RWPE2 (cell line): ENCODE measurements at places on chromosomes 6 and 20.

GRCh38 chr6:4909063-4909706 is 94.7 kb downstream of the RPP40 start:
- DNase-seq: no peak

DNA sequence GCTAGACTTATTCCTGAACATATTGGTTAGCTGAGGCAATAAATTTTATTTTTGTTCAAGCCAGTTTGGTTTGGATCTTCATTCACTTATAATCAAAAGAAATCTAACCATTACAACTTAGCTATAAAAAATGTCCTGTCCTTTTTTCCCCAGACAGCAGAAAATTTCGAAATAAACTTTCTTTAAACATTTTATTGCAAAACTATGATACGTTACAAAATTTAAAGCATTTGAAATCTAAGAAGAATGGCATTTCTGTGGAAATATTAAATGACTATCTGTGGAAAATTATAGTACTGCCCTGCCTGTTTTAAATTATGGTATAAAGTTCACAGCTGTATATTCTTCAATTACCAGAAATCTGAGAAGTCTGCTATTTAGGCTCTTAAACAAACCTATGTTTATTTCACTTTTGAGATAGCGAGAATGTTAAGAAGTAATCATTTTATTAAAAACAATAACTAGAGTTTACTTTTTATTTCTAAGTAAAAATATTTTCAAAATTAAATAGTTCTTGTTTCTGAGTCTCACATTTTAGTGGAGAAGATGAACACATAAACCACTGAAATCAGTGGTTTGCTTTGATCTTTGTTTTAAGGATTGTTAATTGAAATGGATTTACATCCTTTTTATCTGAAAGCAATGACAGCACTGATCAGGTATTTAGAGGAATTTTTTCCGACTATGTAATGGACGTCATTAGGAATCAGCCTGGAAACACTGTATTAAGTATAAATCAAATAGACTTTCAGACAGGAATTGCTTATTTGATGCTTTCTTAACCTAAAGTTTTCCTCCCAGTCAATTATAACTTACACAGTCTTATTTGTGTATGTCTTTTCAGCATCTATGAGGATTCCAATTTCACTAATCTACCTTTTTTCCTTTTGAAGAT is 553.7 kb downstream of the COL12A1 start:
- DNase-seq: no peak

DNA sequence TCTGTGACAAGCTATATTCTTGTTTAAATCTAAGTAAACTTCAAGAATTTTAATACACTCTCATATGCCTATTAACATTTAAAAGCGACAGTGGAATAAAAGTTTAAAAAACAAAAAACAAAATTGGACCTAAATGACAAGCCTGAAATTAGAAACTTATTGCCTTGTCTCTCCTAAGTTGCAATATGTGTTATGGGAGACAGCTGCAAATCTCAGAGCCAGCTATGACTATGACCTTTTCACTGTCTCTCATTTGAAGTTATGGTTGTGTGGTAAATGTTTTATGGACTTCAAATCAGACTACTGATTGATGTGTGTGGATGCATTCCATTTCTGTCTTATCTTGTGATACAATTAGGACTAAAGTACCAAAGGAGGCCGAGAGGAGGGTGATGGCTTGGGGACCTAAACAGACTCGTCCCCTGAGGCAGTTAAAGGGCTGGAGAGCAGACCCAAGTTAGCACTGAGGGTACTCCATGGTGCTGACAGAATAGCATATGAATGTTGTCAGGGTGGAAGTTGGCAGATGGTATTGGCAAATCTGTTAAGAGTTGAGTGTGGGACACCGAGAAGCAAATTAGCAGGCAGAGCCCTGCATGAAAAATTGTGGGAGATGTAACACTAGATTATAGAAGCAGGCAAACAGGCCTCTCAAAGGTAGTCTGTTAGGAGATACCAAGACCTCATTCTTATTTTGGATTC is 930.1 kb upstream of the MAN1A1 start:
- no peak for DNase-seq

DNA sequence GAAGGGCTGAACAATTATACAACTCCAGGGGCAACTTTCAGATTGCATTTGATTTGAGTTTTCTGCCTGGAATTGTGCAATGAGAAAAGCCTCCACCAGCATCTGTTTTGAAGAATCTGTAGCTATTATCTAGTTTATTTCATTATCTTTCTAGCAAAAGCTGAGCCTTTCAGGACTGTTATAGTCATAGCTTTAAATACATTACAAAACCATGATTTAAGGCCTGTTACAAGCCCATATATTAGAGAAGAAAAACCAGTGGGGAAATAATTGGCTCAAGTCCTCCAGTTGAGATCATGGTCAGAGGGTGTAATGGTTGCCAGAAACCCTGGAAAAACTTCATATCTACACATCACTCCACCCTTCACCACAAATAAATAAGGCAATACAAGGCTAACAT is 676.2 kb downstream of the HDGFL1 start:
- no peak for DNase-seq

- no peak for DNase-seq
Observed at GRCh38 chr6:170222498-170223471, 68.1 kb downstream of the DLL1 start.

GRCh38 chr6:45728674-45729073 is 287.0 kb downstream of the CLIC5 start:
- no peak for DNase-seq

GRCh38 chr6:48188158-48188557 is 77.2 kb upstream of the PTCHD4 start:
- DNase-seq: no peak

GRCh38 chr20:62710886-62711702 is 2.5 kb downstream of the NTSR1 start:
- no peak for DNase-seq

DNA sequence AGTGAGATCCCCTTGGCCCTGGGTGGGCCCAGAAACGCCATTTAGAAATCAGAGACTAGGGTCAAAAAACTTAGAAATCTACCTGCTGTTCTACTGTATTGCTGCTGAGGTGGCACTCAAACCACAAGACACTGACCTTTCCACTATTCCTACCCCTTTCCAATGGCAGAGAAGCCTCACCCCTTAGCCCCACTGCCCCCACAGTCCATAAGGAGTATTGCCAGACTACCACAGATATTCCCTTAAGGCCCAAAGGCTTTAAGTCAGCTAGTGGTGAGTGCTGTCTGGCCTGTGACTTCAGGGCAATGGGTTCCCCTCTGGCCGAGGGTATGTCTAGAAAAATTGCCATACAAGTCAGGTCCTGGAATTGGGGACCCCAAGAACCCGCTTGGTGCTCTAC is 656.1 kb downstream of the COL12A1 start:
- no peak for DNase-seq

- DNase-seq: no peak
Observed at GRCh38 chr20:2698186-2698817, 5.7 kb downstream of the EBF4 start.

GRCh38 chr6:38460186-38460585 is 179.5 kb downstream of the BTBD9 start:
- DNase-seq: no peak

DNA sequence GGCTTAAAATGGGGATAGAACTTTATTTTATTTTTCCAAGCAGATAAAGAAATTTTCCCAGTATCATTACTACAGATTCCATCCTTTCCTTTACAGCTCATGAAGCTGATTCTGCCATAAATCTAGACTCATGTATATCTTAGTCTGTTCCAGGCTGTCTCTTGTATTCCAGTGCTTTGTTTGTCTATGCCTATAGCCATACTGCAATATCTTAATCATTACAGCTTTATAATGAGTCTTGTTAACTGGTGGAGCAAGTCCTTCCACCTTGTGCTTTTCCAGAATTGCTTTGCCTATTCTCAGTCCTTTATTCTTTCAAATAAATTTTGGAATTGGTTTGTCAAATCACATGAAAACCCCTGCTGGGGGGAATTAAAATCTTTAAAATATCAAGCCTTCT is 99.2 kb downstream of the MAP3K5 start:
- DNase-seq: no peak

GRCh38 chr6:21596949-21597682 is 3.6 kb downstream of the SOX4 start:
- DNase-seq: no peak

- DNase-seq: no peak
Observed at GRCh38 chr6:82270881-82271635, 23.5 kb upstream of the IBTK start.

GRCh38 chr20:17457588-17458190 is 73.5 kb downstream of the BFSP1 start:
- DNase-seq: no peak

GRCh38 chr20:41599699-41600104 is 18.5 kb downstream of the CHD6 start:
- DNase-seq: no peak

GRCh38 chr20:42496595-42496994 is 693.1 kb downstream of the PTPRT start:
- DNase-seq: no peak

DNA sequence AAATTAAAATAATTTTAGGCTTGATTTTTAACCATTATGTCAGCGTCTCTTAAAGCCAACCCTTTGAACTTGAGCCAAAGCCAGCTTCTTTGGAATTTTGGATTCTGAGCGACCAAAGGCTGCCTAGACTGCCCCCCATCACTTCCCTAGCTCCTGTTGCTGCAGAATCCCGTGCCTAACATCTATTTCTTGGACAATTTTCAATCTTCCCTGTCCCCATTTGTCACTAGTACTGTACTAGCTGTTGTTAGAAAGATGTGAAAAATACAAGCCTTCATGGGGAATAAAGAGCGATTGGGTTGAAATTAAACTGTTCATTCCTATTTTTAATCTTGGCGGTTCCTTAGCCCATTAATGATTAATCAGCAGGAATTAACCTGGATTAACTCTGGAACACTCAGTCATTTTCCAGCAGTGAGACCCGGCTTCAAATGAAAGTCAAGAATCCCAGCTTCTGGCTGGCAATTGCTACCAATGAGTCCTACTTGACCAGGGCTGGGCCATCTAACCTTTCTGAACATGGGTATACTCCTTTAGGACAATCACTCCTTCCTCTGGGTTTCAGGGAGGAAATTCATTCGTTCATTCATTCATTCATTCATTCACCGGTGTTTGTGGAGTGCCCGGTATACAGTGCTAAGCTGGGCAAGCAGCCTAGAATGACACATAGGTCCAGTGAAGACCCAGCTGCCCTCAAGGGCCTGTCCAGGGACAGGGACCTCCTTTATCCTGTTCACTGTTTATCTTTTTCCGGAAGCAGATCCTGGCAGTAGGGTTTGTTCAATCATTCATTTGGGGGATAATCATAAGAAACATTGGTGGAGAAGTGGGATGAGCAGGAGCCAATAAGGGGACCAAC is 1.4 kb upstream of the RRBP1 start:
- DNase-seq: peak; percentile 16

DNA sequence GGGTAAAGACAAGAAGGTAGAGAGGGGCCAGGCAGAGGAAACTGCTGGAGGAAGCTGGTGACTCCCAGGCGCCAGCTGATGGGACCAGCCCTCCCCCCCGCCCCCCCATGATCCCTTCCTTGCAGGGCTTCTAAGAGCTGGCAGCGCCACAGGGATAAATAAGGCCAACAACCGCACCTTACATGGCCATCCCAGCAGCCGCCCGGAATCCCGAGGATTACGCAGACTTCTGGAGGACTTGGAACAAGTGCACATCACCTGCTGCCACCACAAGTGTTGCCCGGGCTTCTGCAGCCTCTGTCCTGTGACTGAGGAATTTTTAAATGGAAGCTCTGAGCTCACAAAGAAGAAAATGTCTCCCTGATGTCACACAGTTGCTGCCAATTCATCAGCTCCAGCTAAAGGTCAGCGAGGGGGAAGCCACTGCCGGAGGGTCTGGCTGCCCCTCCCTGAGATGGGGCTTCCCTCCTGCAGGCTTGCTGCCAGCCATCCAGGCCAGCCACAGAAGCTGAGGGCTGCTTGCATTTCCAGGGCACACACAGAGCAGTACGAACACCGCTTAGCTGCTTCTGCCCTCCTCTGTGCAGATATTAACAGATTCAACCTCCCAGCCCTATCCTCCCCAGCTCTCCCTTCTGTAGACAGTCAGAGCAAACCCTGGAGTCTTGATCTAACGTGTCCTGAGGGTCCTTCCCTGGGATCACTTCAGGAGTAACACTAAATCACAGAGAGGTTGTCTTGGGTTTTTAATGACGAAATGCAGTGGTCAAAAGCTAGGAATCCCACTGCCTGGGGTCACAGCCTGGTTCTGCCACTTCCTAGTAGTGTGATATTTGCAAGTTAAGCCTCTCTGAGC is 38.6 kb upstream of the PIM1 start:
- DNase-seq: no peak

DNA sequence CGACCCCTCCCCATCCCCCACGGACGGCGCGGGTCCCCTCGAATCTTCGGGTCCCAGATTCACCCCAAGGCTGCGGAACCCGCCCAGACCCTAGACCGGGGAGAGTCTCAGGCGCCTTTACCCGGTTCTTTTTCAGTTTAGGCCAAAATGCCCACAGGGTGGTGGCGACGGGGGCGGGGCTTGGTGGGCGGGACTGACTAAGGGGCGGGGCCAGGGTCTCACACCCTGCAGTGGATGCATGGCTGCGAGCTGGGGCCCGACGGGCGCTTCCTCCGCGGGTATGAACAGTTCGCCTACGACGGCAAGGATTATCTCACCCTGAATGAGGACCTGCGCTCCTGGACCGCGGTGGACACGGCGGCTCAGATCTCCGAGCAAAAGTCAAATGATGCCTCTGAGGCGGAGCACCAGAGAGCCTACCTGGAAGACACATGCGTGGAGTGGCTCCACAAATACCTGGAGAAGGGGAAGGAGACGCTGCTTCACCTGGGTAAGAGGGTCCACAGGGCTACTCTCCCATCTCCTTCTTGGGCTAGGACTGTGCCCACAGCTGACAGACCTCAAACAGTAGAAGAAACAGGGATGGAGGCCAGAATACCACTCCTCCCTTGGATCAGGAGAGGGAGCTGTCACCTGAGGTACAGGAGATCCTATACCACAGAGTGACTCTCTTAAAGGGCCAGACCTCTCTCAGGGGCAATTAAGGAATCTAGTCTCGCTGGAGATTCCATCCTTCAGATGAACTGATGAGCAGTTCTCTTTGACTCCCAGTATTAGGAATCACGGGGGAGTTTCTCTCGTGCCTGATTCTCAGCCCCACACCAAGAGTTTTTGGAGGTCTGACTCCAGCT is 942 bp downstream of the HLA-E start:
- peak; percentile 75 for DNase-seq

DNA sequence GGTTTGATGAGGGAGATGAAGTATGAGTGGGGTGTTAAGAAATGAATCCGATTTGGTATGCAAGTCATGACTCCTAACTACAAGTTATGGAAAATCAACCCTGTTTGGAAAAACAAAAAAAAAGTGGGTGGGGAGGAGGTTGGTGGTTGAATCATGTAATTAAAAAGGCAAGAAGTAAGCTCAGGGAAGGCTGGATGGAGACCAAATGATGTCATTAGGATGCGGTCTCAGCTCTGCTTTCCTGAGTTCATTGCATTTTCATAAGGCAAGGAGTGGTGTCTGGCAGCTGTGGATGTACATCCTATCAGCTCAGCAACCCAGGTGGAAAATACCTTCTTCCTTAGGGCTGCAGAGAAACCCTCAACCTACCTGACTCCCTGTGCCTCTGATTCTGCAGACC is 60.4 kb upstream of the AKAP12 start:
- DNase-seq: no peak

DNA sequence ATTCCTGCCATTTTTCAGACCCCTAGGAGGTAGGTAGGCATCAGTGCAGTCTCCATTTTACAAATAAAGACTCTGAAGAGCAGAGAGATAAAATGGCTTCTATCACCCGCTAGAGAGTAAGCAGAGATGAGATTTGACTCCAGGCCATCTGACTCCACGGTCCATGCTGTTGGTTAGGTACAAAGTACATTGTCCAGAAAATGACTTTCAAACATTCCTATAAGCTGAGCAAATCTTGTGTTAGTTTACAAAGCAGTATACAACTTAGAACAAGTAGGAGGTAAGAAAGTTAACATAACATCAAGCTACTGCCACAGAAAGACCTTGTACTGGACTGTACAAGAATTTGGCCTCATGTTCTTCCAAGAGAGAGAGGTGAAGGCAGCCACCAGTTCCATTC is 14.9 kb downstream of the BTN1A1 start:
- DNase-seq: no peak
